Stimulated activated CD4-positive, alpha-beta T cell treated with anti-CD3 and anti-CD28 coated beads, Interleukin-15, amount 100 ng/mL, for 1 hour (primary cell): ENCODE measurements at places on chromosomes 1 and 21.

DNA sequence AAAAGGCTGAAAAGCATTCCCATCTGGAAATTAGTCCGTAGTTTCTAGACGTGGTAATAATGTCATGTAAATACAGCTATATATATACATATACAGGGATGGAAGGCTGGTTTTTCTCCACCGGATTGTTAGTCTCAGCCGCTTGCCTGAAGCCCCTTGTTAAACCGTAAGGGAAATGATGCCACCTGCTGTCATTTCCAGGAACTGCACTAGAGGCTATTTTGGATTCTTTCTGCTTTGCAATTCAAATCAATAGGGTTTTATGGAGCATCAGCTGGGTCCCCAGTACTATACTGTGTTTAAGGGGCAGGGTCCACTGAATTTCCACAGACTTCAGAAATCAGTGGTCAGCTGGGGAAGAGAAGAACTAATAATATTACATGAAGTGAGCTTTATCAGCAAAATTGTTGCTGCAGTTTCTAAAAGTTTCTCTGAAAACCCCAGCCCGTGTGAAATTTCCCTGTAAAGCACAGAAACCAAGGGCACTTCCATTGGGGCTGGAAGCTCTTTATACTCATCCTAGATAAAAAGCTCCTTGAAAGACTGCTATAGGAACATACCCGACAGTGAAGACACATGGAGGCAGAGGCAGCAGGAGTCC is 33.8 kb upstream of the MPZL1 start:
- DNase-seq = peak; percentile 47

- DNase-seq = no peak
Observed at GRCh38 chr1:226157761-226158316, 28.7 kb downstream of the ACBD3 start.

GRCh38 chr21:14589855-14590563 is 43.9 kb upstream of the SAMSN1 start:
- no peak for DNase-seq

DNA sequence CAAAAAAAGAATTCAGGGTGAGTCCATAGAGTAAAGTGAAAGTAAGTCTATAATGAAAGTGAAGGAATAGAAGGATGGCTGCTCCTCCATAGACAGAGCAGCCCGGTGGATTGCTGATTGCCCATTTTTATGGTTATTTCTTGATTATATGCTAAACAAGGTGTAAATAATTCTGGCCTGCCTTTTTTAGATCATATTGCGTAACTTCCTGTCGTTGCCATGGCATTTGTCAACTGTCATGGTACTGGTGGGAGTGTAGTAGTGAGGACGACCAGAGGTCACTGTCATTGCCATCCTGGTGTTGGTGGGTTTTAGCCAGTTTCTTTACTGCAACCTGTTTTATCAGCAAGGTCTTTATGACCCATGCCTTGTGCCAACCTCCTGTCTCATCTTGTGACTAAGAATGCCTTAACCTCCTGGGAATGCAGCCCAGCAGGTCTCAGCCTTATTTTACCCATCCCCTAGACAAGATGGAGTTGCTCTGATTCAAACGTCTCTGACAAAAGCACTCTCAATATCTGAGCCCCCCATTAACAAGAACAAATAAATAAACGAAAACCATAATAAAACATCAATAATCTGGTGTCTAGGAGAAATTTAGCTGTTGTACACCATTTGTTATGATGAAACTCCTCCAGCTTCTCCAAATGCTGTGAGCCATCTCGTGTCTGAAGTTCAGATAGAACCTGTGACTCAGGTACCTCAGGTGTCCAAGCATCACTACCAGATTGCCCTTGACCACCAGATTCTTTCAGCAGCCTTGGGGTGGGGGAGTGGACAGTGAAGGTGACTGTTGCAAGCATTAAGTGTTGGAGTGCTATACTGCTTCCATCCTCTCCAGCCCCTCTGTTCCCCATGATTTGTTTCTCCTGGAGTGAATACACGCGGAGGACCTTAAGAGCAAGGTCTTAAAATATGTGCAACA is 36.0 kb downstream of the EBNA1BP2 start:
- no peak for DNase-seq

GRCh38 chr1:30883389-30884172 is 25.0 kb downstream of the SDC3 start:
- no peak for DNase-seq

GRCh38 chr21:14686466-14687267 is 140.6 kb upstream of the SAMSN1 start:
- DNase-seq = no peak

DNA sequence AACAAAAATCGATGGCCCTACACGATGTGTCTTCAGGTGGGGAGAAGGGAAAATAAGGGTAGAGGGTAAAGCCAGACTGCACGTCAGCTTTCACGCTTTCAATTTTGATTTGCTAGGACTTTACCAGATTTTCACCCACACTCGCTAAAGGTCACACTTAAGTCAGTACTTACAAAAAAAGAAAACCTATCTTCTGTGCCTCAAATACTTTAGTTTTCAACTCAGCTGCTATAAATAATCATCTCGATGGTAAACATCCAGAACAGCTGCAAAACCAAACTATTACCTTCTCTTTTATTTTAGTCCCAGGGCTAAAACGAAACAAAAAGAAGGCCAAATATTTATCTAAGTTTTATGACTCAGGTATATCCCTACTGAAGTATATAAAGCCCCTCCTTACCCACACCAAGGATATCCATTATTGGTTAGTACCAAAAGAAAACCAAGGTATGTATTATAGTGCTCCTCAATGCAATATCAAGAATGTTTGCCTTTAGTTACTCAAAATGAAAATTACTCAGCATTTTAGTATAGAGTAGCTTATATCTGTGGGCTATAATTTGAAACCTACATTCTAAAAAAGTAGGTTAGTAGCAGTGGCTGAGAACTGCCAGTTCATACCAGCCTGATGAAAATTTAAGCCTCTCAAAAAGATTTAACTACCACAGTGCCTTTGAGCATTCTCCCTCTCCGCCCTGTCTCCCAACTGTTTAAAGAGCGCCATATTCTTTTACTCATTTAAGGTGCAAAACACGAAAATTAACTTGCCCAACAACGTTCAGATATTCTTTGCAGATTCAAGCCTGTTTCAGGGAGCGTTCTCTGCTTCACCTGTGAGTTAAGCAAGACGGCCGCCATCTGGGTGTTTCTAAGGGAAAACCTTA is 1.5 kb downstream of the CSDE1 start:
- no peak for DNase-seq

- no peak for DNase-seq
Observed at GRCh38 chr1:18646786-18647410, 16.3 kb downstream of the PAX7 start.

DNA sequence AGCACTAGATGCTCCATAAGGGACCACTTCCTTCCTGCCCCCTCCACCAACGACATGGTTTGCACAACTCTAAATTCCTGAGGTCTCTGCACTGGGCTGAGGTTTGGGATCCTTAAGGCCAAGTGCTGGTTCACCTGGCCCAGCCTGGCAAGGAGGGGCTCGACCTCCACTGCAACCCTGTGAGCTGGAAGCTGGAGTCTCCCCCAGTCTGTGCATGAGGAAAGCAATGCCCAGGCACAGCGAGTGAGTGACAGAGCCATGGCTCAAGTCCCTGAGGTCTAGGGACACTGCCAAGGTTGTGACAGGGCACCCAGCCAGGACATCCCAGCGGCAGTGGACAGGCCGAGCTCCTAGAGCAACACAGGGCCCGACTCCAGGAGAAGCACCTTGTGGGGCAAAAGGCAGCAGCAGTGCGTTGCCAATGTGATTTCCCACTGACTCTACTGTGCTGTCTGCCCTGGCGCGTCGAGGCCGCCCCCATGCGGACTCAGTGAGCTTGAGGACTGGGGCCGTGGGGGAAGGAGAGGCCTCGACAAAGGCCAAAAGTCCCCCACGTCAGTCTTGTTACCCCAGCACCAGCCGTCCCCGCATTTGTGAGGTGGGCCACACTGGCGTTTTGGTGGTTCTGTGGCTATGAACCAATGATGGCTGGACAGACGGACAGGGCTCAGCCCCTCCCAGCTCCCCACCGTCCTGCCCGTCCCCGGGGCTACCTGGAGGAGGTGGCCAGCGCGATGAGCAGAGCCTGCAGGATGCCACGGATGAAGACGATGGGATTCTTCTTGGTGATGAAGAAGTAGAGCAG is 30.0 kb downstream of the PODN start:
- DNase-seq = no peak

- no peak for DNase-seq
Observed at GRCh38 chr1:214451596-214451995, 99.8 kb downstream of the PTPN14 start.

DNA sequence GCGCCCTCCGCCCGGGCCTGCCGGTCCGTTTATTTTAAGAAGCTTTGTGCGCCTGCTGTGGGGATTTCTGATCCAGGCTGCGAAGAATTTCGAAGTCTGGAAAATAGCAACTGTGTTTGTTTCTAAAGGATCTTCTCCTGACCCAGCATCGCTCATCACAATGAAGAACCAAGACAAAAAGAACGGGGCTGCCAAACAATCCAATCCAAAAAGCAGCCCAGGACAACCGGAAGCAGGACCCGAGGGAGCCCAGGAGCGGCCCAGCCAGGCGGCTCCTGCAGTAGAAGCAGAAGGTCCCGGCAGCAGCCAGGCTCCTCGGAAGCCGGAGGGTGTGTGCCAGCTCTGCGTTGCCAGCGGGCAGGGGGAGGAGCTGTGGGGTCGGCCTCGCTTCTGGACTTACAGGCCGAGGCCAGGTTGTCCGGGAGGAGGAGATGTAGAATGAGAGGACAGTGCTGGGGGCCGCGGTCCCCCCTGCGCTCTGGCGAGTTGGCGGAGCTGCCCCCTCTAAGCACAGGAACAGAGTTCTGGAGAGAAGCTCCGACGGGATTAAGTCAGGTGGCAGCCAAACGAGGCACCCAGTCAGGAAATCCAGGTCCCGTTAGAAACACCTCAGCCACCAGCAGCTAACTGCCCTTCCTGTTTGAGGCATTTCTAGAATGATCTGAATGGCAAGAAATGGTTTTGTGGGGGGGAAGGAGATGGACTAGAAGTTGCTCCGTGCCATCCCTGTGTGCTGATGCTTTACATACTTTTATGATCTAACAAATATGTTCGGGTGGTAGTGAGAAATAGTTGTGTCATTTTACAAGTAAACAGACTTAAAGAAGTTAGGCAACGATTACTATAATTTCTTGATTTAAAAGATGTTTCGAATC is 948 bp downstream of the TXLNA start:
- no peak for DNase-seq

DNA sequence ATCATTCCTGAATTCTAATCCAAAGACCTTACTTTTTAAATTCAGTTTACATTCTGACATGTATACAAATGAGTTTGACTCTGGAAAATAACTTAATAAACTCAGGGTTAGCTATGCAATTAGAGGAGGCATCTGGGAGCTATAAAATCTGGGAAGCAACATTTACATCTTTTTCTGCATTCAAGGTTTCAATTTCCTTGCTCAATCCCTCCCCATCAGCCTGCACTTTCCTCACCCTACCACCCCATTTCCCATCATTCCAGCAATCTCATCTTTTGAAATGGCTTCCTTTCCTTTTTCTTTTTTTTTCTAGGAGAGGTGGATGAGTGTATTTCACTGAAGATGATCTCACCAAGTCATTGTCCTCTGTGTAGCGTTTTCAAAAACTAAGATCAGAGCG is 65.3 kb upstream of the BEND5 start:
- DNase-seq = no peak

DNA sequence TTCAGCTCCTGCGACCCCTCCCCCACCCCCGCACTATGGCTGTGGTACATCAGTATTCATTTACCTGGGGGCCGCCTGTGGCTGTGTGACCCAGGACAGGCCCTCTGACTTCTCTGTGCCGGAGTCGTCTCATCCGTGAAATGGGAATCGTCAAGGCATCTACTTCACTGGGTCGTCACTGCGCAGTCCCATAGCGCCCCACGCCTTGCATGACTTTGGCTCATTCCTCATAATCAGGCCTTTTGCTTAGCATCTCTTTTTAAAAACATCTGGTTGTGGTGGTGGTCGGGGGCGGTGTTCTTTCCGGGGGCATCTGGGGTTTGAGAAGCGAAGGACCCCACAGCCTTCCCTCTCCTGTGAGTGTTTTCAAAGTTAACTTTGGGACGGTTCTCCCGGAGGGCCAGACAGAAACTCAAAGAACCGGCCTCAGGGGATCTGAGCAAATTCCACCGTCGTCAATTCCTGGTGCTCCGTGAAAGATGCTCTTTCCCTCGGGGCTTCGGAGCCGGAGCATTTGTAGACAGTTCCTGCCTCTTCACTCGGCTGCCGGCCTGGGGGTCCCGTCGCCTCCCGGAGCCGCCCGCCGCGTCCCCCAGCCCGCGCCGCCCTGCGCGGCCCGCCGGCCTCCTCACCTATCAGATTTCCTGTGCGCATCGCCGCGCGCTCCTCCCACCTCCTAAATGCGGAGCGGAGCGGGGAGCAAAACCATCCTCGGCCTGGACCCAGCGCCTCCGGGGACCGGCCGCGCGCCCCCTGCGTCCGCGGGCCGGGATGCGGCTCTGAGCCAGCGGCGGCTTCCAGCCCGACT is at the start of gene B3GALT5:
Gene B3GALT5, plus strand, starts transcription at position 708 of the 808 bp plus-strand sequence. CDS start 47,620 bp downstream, outside the sequence.
- no peak for DNase-seq

GRCh38 chr1:233787599-233787998 is 116.9 kb upstream of the SLC35F3 start:
- no peak for DNase-seq

GRCh38 chr1:10676963-10677362 is 119.5 kb downstream of the CASZ1 start:
- DNase-seq = no peak

DNA sequence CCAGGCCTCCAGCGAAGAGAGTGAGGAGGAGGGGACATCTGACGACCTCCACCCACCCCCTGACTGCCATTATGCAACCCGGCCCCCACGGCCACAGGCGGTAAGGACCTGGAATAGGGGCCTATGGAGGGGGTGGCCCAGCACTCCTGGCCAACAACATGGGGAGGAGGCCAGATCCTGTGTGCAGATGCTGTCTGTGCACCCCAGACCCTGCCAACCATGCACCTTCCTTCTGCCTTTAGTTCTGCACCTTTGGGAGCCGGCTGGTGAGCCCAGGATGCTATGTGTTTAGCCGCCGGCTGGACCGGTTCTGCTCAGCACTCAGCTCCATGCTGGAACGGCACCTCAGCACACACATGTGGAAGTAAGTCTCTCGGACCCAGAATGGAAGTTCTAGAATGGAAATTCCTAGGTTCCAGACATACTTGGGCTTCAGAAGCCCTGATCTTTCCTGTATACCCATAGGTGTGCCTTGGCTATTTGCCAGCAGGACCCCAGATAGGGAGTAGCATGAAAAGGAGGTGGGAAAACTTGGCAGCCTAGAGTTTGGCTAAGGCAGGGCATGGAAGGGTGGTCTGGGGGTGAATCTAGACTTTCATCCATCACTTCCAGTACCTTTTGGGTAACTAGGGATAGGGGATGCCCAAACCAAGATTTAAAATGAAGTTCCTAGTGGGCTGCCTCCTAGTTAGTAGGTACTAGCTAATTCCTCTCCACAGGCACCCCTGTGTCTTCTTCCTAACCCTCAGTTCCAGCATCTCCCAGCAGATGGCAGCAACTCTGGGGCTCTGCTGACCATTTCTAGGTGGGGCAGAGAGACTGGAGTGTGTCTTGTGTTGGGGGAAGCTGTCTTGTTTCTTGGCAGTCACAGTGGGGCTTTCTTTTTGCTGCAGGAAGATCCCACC is 3.6 kb upstream of the CYB561D1 start:
- no peak for DNase-seq

- DNase-seq = no peak
Observed at GRCh38 chr1:38221006-38221649, 174.5 kb upstream of the POU3F1 start.

- no peak for DNase-seq
Observed at GRCh38 chr1:173715538-173715844, 710 bp downstream of the KLHL20 start.
